ENCODE measurements at places on chromosomes 7 and 10.

DNA sequence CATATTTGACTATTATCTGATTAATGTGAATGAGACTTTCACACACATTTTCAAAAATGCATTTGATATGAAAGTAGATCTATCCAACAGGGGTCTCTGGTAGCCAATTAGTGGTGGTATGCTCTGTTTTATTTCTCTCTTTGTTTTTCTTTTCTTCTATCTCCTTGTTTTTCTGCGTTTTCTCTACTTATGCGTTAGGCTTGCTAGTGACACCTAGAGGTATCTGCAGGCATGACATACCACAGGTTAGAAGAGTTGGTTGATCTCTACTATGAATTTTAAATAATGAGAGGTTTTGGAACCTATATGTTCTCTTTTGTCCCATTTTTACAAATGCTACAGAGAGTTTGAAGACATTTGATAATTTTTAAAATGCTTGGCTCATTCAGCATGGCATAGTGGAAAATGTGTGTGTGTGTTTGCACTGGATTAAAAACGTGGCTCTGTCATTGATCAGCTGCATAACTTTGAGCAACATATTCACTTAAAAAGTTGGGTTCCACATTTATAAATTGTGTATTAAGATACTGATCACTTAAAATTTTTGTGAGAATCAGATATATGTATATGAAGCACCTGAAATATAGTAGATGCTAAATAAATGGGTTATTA is 28.1 kb upstream of the PLXDC2 start:
- DNase-seq = peak; percentile 42

DNA sequence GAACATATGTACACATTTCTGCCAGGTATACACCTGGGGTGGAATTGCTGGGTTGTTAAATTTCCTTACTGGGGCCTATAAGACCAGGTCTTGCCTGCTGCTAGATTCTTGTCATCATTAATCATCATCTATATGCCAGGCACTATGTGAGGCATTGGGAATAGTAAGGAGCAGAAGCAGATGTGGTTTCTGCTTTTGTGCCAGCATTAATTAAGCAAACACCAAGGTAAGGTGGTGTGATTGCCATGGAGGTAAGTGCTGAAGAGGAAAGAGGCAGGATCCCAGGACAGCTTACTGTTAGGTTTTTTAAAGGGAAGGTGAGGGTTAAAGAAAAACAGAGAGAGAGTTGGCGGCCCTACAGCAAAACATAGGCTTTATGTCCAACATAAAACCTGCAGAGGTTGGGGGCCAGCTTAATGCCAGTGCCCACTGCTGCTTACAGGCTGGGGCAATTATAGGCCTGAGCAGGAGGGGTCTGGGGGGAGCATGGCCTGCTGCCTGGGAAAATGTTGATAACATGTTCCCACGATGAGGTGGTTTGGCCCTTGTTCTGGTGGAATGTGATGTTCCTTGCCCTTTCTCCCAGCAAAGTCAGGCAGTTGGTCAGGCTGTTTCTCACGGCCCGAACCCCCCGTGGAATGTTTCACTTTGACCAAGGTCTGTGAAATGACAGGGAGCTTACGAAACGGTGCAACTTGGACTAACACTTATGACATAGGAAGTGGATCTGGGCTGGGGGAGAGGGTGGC is 93.9 kb downstream of the RBM20 start:
- no peak for DNase-seq

GRCh38 chr10:3720228-3721019 is 64.6 kb downstream of the KLF6 start:
- peak; percentile 43 for DNase-seq

DNA sequence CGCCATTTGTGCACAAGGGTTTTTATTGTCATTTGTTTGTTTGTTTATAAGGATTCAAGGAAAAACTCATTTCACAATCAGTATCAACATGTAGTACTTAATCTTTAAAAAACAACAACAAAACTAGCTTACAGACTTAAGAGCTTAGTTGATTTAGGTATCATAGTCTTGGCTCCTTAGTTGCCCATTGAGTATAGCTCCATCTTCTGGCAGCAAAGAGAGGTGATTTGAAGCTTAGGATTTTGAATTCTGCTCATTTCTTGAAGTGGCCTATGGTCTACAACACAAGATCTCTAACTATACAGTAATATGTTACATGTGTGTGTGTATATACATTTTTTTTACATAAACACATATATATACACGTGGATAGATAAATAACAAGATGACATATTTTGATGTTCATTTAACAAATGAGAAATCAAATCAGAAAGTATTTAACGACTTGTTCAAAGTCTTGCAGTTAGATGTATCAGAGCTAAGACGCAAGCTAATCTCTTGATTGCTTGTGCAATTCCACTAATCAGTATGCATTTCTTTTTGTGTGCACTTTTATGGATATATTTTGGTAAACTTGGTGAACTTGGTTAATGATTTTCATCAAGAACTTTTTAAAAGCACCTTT is 307.3 kb downstream of the CAMK1D start:
- DNase-seq = peak; percentile 79

DNA sequence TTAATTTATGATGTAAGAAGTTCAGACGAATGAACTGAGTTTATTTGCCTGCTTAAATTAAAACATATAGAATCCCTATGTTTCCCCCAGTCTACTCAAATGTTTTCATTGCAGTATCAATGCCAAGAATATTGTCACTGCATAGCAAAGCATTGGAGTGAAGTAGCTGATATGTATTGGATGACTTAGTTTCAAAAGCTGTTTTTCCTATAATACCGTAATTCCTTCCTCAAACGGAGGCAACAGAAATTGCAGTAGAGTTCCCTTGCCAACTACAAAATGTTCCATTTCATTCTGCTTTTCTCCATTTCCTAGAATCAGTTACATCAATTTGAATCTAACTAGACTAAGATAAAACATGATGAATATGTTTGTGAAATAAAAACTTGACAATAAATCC is 174.1 kb downstream of the CNTNAP2 start:
- no peak for DNase-seq

DNA sequence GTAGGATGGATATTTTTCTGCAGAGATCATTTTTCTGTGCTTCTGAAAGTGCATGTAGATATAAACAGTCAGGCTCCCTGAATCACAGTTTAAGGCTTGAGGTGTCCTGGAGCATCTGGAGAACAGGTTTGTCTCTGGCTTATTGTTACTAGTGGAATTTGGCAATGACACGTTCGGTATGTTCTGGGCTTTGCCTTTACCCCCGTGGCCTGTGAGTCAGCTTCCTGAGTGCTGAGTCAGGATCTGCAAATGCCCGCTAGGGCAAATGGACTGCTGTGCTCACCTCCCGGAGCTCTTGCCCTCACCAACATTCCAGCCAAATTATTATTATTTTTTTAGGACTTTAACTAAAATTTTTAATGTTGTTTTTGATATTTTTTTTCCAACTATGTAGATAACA is 192.5 kb upstream of the PRSS1 start:
- peak; percentile 94 for DNase-seq

DNA sequence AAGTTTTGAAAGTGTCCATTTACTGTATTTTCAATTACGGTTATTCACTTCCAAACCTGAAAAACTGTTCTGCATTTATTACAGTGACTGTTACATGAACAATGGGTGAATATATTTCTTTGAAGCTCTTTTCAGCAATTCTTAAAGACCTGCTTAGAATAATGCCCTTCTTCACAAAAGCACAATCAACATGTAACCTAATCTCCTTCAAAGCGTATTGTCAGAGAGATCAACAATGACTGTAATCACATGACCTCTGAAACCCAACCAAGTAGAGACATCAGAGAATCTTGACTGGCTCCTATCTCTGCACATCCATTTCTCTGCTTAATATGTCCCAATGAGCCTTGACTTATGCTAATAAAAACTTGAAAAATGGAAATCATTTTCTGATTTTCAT is 126.7 kb downstream of the NRCAM start:
- DNase-seq = no peak

DNA sequence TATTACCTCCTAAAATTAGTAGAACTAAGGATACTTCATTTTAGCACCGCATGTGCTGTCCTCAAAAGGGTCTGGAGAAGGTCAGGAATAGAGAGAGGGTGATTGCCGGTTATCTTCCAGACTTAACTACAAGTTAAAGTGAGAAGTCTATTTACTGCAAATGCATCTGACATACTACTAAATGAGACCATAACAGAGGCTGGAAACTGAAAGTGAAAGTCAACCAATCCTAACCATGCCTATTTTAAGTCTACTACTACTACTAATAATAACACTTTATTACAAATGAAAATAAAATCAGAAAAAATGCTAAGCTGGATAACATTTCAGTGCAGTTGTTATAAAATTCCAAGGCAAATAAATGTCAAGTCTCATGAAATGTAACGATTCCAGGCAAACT is 244.7 kb downstream of the KIF20B start:
- no peak for DNase-seq

DNA sequence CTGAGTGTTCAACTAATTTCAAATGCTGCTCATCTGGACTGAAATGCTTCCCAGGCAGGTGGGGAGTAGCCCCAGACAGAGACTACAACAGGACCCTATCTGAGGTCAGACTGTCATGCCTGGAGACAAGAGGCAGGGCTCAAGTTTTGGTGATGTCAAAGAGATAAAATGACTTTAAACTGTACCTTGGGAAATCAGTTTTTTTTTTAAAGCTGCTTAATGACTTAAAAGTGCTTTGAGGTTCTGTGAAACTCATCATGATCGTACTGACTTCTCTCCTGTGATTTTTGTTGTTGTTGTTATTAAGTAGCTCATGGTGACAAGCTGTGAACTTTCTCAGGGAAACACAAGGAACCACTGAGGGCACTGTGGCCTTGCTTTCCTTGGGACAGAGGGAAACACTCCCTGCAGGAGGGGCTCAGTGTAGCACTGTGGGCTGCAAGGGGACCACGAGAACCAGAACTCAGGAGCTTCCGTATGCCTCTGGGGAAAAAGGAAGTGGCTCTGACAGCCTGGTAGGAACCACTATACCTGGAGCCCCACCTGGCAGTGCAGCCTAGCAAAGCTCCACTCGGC is 9.5 kb downstream of the HIPK2 start:
- DNase-seq = no peak

DNA sequence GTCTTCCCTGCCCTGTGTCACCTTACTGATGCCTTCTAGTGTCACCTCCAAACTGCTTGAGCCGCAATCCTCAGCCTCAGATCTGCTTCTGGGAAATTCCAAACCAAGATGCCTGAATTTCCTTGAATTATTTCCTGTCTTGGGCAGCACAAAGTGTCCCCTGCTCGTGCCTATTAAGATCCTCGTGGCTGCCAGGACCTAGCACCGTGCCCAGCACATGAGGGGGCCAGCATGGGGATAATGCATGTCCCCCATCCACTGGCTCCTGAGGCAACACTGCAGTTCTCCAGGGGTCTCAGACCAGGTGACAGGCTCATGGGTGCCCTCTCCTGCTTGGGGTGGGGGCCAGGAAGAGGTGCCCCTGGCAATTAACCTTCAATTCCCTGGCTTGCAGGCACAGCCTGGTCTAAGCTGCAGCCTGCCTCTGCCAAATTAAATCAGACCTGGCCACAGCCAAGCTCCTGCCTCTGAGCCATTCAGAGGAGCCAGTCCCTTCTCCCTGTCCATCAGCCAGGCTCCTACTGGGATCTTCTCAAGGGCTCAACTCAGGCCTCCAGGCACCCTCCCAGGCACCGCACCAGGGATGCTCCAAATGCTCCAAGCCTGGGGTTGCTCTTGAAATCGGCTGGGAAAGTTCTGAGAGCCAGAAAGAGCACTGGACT is 146.6 kb downstream of the SH3PXD2A start:
- no peak for DNase-seq

DNA sequence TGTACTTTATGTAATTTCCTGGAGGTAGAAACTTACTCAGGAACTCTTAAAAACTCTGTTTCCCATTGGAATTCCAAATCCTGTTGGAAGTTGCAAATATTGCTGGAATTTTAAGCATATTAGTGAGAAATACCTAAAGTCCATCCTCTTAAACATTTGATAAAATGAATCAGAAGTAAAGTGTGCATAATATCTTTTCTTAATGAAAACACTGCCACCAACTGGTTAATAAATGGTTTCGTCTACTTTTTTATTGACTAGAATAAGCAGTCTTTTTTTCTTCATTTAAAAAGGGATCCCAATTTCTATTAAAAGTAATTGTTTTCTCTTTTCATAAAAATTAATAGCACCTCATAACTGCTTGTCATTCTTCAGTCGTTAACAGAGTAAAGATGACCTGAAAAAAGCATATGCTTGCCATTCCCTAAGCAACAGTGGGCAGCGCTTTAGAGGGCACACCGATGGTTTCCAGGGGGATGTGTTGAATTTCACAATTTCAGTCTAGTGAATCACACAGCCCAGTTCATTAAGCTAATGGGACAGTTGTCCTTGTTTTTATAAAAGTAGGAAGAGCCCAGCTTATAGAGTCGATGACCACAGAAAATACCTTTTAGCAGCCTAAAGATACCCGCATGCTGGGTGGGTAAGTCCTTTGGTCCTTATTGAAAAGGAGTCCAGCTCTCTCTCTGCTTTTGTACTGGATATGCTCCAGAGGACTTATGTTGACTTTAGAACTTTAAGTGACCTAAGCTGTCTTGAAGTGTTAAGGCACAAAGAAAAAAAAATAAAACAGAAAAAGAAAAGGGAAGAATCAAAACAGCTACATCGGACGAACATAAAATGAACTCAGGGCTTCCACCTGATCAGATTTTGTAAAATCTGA is 28.5 kb downstream of the NPS start:
- DNase-seq = peak; percentile 15

DNA sequence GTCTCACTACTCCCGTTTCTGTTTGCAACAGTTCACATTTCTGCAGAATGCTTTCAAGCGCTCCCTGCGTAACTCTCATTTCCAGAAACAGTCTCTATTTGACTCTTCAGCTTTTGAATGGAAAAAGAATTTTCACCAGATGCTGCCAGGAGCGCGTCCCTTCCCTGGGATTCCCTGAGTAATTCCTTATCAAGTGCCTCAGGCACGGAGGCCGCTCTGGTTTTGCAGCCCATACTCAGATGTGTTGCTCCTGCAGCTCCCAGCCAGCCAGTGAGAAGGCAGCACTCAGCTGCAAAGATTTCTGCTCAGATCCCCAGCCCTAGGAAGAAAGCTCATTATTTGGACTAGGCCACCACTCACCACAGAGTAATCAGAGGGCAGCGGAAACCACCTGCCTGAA is 161.1 kb upstream of the CHST15 start:
- DNase-seq = no peak

DNA sequence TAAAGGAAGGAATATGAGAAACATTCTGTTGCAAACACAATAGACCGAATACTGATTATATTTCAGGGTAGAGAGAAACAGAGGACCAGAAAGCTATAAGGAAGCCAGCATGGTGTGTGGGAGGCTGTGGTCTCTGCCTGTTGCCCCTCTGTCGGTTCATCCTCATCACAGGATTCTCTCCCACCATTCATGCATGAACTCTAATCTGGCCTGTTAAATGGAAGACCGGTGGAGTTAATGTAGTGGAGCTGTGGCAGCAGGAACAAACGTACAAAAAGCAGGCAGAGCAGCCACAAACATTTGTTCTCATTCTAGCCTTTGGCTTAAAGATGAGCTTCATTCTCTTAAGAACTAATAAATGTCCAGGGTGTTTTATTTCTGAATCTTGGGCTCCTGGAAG is 902.4 kb downstream of the LRMDA start:
- DNase-seq = no peak

DNA sequence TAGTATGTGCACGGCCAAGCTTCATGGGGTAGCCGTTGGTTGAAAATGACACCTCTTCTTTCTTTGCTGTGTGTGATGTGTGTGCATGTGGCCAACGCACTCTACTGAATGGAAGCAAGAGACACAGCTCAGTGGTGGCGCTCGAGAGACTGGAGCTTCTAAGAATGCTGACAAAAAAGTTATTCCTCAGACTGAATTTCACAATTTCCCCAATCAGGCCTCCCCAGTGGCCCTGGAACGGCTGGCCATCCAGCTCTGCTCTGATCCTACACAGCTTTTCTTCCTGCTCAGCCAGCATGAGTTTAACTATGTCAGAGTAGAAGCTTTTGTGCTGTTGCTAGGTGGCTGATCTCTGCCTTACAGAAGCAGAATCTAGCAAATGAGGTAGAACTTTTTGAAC is 186.7 kb upstream of the PLXDC2 start:
- DNase-seq = no peak
